ENCODE measurements at places on chromosomes 12 and 14.

DNA sequence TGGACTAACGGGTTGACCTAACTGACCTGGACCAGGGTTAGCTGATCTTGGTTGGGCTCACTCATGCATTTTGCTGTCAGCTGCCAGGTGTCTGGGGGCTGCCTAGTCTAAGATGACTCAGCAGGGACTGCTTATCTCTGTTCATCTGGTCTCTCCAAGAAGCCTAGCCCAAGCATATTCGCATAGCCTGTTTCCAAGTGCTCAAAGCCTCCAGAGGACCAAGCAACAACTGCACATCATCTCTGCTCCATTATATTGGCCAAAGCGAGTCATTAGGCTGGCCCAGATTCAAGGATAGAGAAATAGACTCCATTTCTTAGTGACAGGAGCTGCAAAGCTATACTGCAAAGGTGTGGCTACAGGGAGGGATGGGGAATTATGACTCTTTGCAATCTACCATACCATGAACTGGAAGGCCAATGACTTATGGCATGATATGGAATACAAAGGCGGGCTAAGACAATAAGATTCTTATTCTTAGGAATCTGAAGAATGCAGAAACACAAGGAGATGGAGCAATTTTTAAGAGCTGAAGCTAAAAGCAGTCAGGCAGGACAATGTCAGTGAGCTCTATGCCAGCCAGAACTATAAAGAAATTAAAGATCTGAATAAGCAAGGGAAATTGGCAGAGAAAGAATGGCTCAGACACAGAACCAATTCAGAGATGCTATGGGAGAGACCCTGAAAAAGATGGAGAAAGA is 194.6 kb upstream of the FSCB start:
- no peak for DNase-seq

- no peak for DNase-seq
Observed at GRCh38 chr12:43964033-43964432, 128.2 kb downstream of the TMEM117 start.

- no peak for DNase-seq
Observed at GRCh38 chr14:74616507-74616906, 4.5 kb upstream of the LTBP2 start.

DNA sequence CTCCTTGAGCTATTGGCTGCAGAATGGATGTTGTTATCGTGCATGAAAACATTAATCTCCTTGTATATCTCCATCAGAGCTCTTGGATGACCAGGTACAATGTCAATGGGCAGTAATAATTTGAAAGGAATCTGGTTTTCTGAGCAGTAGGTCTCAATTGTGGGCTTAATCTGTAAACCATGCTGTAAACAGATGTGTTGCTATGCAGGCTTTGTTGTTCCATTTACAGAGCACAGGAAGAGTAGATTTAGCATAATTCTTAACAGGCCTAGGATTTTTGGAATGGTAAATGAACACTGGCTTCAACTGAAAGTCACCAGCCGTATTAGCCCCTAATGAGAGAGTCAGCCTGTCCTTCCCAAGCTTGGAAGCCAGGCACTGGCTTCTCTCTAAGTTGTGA is 50.4 kb downstream of the ATG14 start:
- no peak for DNase-seq

DNA sequence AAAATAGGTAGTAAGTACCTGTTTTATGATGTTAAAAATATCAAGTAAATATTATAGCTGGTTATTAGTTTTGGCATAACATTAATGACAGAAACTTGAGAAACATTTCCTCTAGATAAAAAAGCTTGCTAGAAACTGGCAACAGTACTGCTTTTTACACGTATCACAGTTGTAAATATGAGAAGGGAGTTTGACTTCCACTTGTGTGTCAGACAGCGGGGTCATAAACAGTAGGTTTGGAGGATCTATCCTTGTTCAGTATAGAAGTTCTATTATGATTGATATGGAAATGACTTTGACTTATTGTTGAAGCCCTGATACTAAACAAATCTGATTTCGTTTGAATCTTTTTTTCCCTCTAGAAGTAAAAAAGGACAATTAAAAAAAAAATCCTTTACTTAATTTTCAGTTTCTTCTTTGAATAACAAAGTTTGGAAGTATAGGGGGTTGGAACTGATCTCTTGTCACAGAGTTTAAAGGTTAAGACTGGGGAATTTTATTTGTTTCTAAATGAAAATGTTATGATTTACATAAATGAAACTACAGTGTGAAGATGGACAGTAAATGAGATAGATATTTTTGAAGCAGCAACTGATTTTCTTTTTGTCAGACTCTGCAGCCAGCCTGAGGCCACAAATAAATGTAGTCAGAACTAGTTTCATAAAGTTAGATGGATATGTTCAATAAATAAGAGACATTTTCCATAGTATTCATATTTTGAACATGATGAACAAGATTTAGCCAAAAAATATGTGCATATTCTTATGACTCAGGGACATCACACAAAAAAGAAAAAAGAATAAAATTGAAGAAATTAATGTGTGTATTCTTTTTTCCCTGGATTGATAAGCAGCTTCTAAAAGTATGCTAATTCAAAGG is 50.1 kb downstream of the WNK1 start:
- DNase-seq, result no peak

DNA sequence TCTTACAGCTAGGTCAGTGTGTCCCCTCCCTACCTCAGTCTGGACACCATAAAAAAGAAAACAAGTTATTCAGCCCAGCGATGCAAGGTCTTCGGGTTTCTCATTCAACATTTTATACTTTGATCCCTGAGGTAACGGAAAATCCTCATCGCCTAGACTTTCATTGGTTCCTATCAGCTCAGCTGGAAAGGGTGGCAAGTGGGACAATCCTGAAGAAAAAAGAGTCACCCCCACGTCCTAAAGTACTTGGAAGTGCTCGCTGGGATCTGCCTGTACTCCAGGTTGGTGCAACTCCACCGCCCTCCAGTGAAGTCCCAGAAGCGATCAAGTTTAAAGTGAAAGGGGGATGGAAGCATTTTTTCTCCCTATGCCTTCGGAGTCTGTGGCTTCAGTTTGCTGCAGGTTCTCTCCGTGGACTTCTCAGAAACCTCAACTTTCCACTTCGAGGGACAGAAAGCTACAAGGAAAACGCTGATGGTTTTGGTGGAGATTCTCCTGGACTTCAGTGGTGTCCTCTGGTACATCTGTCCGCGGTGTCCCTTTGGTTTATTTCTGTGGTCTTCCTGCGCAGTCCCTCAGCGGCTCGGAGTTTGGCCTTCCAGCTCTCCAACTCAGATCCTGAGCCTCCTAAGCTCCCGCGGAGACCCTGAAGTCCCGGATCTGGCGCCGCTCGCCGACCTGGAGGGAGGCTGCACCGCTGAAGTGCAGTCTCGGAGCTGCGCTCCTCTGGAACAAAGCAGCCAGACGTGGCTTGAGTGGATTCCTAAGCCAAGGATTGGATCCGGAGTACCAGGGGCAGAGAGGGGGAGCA is 1.8 kb upstream of the LRFN5 start:
- DNase-seq, result no peak

- DNase-seq, result no peak
Observed at GRCh38 chr14:69331206-69331605, 66.9 kb downstream of the ERH start.

- DNase-seq, result no peak
Observed at GRCh38 chr12:49793620-49794019, 34.6 kb downstream of the NCKAP5L start.
